Fibroblast of skin of left quadriceps (primary cell): ENCODE measurements at places on chromosomes 11 and 22.

GRCh38 chr22:39098026-39098425 is 982 bp downstream of the APOBEC3H start:
- DNase-seq, result no peak

GRCh38 chr11:34444428-34444827 is 5.7 kb downstream of the CAT start:
- no peak for DNase-seq

DNA sequence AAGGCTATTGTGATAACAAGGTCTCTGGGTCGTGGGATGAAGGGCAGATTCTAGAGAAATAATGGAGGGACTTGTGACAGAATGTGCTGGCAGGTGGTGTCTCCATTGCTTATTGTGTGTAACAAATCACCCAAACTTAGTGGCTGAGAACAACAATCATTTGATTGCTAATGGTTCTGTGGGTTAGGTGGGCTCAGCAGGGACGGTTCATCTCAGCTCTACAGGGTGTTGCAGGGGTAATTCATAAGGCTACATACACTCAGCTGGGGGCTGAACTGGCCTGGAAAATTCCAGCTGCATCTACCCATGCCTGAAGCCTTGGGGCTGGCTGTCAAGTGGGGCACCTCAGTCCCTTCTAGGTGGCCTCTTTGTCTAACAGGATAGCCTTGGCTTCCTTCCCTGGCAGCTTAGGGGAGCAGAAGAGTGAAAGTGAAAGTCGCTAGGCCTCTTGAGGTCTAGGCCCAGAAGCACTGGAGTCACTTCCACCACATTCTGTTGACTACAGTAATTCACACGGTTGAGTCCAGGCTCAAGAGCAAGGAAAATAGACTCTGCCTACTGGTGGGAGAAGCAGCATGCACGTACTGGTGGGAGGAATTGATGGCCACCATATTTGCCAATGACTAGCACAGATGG is 308.9 kb downstream of the MN1 start:
- no peak for DNase-seq

GRCh38 chr11:83483808-83484207 is 197.6 kb upstream of the CCDC90B start:
- no peak for DNase-seq

GRCh38 chr11:1667906-1668305 is 29.1 kb upstream of the KRTAP5-6 start:
- no peak for DNase-seq

GRCh38 chr11:102994105-102994504 is 38.6 kb upstream of the MMP13 start:
- DNase-seq, result peak; percentile 57
